A673 (cell line): ENCODE measurements at places on chromosomes 13 and 19. TPM values are rescaled to one million over a fixed set of nuclear protein-coding genes. Genes with fewer than 3 reads are reported as not detected.
A peak's percentile ranks its signal among the peaks of the same experiment; 100 is the strongest.

DNA sequence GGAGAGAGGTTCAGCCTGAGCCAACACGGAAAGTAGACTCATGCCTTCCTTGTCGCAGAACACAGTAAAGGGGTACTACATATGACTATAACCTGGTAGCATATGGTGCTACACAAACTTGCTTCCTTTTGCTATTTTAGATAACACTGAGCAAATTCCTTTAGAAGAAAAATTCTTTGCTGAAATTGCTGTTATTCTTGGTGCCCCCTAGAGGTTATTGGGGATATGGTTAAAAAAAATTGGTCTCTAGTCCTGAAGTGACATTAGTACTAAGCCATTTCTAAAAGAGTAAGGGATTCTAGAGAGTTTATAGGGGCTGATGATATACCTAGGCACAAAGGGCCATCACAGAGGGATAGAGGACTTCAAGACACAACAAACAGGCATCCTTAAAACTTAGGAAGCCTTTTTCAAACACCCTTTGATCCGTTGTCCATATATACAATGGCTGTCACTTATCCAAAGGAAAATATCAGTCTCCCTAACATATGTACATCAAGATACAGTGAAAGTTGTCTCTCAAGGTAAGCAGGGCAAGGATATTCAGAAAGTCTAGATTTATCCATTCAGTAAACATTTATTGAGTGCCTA is 13.9 kb upstream of the HS6ST3 start:
- no peaks in the 10 kb centered on the region for H3K4me1 ChIP-seq
- no peak overlapping the region for H3K4me3 ChIP-seq
- no peak overlapping the region for H3K27ac ChIP-seq
- peaks cover 33% of the 10 kb centered on the region for H3K27me3 ChIP-seq

DNA sequence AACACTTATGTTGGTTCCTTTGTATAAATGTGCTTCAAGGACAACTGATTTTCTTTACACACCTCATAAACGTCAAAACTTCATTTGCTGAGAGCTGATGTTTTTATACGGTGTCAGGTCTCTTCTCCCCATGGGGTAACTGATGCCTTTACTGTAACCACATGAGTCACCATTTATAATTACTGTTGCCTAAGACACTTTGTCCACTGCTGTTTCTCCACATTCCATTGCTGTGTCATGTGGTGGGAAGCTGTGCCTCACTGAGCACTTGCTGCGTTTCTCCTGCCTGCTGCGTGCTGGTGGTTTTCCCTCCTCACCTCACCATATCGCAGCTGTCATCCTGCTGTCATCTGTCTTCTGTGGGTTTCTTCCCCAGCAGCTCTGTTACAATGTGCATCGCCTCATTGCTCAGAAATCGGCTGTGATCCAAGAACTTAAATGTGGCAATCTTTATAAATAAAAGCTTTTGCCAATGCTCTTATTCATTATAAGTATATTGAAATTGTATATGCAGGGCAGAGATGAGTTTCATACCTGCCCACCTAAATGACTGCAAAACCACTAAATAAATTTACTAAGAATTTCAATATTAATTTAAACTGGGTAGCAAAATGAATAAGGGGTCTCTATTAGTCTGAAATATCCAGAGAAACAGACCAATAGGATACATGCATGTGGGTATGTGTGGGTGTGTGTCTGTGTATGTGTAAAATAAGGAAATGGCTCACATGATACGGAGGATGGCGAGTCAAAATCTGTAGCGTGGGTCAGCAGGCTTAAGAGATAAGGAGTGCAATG is 547.0 kb upstream of the SLITRK5 start:
- peaks cover 12% of the 10 kb centered on the region for H3K4me1 ChIP-seq
- H3K27ac ChIP-seq = no peak overlapping the region
- H3K4me3 ChIP-seq = no peak overlapping the region

GRCh38 chr13:100182900-100183490 is 94.1 kb downstream of the PCCA start:
- H3K4me1 ChIP-seq = peaks cover 12% of the 10 kb centered on the region
- no peaks in the 10 kb centered on the region for H3K27me3 ChIP-seq
- H3K4me3 ChIP-seq = no peak overlapping the region
- H3K27ac ChIP-seq = no peak overlapping the region
- no peaks in the 10 kb centered on the region for H3K36me3 ChIP-seq

GRCh38 chr13:106567474-106568298 is at the start of gene ARGLU1:
TSS of gene ARGLU1 (minus strand) at chr13:106568137. CDS start at chr13:106567919, 218 bp downstream.
- H3K4me3 ChIP-seq = peak within 1 kb of the TSS; percentile 88
- no peaks in the 10 kb centered on the region for H3K27me3 ChIP-seq
- H3K4me1 ChIP-seq = peaks cover 28% of the 10 kb centered on the region
- no peaks in the 10 kb centered on the region for H3K36me3 ChIP-seq
- peak within 1 kb of the TSS; percentile 95 for H3K27ac ChIP-seq
- DNase-seq = peak; percentile 95

DNA sequence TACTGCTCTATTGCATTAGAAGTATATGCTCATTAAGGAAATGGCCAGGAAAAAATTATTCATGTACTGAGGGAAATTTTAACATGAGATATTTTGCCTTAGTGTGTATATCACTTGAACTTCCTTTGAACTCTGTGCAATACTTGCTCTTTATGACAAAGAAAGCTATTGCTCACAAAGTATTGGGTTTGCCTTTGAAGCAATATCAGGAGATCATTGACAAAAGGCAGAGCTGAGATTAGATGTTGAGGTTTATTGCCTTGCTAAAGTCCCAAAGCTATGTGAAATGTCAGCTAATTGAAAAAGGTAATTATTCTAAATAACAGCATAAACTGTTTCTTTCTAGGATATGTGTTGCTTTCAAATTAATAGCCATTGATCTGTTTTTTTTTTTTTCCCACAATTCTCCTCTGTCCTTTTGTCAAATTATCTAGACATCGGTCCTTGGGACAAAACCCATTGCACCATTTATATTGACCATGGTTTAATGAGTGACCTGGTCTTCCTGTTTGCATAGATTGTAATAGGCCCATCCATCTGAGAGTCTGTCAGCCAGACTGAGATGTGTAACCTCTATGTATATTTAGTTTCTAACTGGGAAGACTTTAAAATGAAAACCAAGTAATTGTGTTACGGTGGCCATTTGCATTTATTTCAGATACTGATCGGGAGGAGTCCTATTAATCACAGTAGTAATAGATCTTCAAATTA is 752.7 kb upstream of the GPC6 start:
- no peaks in the 10 kb centered on the region for H3K4me1 ChIP-seq
- no peak overlapping the region for H3K27ac ChIP-seq
- no peak overlapping the region for H3K4me3 ChIP-seq
- no peaks in the 10 kb centered on the region for H3K36me3 ChIP-seq
- no peaks in the 10 kb centered on the region for H3K27me3 ChIP-seq
- DNase-seq = no peak

DNA sequence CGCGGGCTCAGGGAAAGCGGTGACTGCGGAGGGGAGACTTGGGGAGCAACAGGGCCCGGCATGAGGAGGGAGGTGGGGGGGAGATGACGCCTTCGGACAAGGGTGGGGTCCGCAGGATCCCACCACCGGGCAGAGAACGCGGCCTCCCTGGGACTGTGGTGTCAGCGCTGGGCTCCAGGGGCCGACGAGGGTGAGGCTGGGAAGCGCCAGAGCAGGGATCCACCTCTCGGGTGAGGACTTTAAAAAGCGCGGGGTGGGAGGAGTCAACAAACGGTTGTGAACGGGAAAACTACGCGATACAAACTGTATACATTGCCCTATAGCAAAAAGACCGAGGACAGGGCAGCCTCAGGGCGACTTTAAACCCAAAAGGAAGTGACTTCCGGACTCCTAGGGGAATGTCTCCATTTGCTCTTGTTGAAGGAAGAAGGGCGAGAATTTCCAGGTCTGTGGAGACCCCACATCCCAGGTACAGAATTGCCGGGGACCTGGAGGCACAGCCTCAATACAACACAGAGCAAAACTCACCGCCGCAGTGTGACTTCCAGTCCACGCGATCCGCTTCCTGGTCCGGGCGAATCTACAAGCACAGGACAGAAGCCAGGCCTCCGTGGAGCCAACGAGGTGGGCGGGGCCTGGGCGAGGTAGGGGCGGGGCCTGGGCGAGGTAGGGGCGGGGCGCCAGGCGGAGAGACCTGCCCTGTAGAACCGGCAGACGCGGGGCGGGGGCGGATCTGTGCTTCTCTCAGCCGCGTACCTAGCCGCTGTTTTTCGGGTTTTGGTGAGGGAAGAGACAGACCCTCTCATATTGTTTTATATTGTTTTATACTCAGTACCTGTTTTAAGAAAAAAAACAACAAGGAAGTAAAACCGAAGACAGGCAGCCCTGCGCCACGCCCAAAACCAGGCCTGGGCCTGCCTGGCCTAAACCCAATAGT is at the start of gene ZNF888:
ZNF888 (minus strand) TSS at position 588 of the 937 bp plus-strand sequence. CDS start 5,555 bp downstream, outside the sequence.
- peak within 1 kb of the TSS; percentile 60 for H3K4me3 ChIP-seq
- no peaks in the 10 kb centered on the region for H3K27me3 ChIP-seq
- peak; percentile 84 for DNase-seq
- H3K27ac ChIP-seq = peak within 1 kb of the TSS; percentile 80

C13orf46 gene
- 3.1 and 3.6 TPM in 2 replicates for total RNA-seq
